ENCODE measurements at places on chromosomes 16 and 17.

- DNase-seq = no peak
These were observed 67.9 kb downstream of the N4BP1 start for GRCh38 chr16:48542020-48542473.

DNA sequence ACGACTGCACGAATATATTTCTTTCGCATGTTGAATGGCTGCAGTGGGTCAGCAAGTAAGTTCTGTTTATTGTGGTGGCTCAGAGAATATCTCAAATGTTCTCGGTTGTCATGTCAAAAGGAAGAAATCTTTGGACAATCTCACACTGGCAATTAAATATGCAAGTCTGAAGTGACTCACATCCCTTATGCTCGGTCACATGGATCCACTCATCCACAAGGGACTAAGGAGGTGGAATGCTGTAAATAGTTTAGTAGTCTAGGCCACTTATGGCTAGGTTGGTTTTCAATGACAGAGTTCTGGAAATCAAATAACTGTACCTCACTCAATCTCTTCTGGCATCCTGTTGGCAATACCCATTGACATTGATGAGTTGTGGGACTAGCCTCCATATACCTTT is 33.0 kb upstream of the PMP22 start:
- DNase-seq = no peak

GRCh38 chr17:17088086-17088485 is 45.8 kb downstream of the MPRIP start:
- DNase-seq = no peak

- no peak for DNase-seq
These were observed 10.1 kb downstream of the C16orf90 start for GRCh38 chr16:3485097-3485745.

- DNase-seq = no peak
These were observed 67.8 kb downstream of the ANKRD11 start for GRCh38 chr16:89422527-89422904.

- no peak for DNase-seq
These were observed 1.0 kb downstream of the CX3CL1 start for GRCh38 chr16:57373117-57373947.

DNA sequence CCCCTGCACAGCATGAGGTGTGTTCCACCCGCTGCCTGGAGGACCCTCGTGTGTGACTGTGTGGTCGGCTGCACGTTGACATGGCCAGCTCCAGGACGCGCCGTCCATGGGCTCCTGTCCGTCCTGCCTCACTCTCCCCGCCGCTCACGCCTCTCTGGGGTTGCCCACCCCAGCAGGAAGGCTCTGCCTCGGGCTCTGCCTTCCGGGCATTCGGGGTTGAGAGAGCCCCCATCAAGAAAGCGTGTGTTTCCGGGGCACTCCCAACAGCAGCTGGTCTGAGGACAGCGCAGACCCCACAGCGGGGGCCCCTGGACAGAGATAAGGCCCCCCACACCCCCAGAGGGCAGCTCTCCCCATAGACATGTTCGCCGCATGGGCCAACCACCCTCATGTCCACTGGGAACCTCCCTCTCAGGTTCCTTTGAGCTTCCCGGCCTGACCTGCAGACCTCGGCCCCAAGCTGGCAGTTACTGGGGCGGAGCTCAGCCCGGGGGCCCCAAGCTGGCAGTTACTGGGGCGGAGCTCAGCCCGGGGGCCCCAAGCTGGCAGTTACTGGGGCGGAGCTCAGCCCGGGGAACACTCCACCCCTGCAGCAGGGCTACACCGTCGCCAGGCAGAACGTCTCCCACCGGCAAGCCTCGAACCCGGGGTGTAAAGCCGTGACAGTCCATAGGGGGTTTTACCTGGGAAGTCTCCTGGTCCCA is 8.4 kb upstream of the PIEZO1 start:
- DNase-seq = no peak

GRCh38 chr17:80761110-80761871 is 216.7 kb downstream of the RPTOR start:
- no peak for DNase-seq

DNA sequence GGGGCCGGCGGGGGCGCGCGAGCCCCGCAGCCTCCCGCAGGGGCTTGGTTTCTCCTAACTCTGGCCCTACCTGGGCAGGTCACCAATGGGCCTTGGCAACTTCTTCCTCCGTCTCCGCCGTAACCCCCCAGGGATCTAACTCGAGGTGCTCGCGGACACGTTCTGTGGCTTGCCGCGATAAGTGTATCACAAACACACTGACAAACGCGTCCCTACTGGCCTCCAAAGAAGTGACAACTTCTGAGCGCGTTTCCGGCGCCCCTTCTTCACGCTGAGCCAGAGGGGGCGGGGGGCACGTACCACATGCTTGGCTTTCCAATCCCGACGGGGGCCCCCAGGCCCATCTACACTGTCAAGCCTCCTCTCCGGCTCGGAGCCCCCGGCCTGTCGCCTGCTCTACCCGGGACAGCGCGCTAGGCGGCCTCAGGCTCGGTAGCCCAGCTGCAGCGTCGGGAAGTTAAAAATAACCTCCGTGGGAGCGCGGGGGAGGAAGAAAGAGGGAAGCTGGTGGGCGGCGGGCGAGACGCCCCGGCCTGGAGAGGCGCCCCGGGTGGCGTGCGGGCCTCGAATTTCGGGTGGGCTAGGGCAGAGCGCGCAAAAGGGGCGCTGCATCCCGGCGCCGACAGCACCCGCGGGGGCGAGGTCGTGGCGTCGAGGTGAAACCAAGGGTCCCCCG is 725 bp upstream of the SPHK1 start:
- DNase-seq = peak; percentile 85

DNA sequence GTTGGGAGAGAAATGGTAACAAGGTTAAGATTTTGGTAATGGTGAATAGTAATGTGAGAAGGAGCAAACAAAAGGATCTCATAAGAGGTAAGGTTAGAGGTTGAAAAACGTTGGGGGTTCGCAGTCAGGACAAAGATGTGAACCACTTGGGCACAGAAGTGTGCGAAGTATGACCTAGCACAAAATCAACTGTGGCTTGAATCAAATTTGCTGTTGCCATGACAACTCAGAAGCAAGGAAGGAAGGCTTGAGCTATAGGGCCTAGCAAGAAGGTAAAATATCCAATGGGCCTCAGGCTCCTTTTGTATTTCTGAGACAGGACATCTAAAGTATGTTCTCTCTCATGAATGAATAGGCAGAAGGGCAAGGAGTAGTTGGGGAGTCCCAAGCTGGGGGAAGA is 24.5 kb upstream of the TEKT1 start:
- no peak for DNase-seq

GRCh38 chr17:76107509-76107908 is 3.9 kb upstream of the EXOC7 start:
- DNase-seq = no peak

DNA sequence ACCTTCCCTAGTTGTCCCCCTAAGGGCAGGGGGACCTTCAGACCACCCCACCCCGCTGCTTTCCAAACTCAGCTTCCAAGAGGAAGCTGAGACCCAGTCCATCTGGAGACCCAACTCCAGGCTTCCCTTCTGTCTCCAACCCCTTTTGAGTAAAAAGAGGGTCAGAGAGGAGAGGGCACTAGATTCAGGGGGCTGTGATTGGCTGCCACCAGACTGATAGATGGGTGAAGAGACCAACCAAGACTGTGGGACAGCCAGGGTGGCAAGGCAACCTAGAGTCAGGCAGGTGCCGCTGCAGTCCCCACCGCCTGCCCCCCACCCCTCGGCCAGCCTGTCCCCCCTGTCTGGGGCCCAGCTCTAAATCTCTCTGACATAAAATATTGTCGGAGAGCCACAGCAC is 92.5 kb downstream of the SDK2 start:
- DNase-seq = no peak

GRCh38 chr17:74233937-74234336 is 20.6 kb downstream of the TTYH2 start:
- no peak for DNase-seq

- no peak for DNase-seq
These were observed 43.9 kb upstream of the TNRC6C start for GRCh38 chr17:77914385-77915254.

DNA sequence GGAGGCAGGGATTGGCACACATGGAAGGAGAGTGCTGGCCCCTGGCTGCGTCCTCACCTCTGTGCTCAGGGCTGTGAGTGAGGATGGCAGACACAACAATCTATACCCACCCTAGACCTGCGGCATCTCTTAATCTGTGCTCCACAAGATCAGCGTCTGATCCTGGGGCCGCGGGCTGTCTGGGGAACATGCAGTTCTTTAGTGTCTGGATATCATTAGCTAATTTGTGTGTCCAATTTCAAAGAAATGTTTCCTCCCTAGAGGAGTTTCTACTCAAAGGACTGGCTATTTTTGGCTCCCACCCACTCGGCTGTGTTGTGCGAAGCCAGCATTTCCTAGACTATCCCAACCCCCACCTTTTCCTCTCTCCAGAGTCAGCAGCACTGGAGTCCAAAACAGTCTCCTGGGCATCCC is 93.8 kb downstream of the GRIN2A start:
- DNase-seq = no peak

DNA sequence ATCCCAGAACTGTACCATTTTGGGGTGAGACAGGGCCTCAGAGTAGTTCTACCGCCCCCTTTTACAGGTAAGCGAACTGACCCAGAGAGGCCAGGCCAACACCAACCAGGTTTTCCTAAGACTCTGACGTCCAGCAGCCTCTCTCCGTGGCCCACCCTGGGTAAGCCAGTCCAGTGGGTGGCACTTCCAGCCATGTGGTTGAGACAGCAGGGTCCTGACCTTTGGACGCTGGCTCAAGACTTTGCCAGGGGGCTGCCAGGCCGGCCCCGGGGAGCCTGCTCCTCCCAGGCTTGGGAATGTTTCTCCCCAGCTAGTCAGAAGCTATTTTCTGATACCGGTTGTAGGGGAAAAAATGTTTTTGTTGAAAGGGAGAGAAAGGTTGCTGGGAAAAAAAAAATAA is 16.9 kb downstream of the GPRC5C start:
- no peak for DNase-seq

GRCh38 chr16:3645504-3646347 is 8.8 kb upstream of the DNASE1 start:
- DNase-seq = no peak

DNA sequence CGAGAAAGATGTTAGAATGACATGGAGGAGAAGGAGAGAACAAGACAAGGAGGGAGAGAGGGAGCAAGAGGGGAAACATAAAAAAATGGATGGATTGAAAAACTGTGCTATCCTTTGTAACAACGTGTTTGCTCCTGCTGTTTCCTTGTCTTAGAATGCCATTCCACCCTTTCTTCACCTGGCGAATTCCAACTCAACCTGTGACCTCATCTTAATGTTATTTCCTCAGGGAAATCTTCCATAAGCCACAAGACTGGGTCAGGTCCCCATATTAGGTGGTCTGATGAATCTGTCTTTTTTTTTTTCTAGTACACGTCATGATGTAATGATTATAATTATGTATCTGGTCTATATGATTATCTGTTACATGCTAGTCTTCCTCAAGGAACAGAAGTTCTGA is 195.0 kb upstream of the MAF start:
- DNase-seq = no peak

DNA sequence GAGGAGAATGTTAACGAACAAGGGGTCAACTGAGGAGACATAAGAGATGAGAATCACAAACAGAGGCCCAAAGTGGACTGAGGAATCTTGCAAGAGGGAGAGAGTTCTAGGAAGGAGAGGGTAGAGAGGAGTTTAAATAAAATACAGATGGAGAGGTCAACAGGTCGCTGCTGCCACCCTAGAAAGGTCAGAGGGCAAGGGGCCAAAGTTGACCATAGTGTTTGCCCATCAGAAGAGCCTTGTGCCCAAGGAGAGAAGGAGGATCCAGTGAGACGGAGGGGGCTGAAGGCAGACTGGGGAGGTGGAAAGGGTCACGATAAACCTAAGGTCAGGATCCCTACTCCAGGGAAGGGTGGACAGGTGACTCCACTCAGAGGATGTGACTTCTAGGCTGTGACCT is 6.9 kb upstream of the ITGA3 start:
- no peak for DNase-seq

DNA sequence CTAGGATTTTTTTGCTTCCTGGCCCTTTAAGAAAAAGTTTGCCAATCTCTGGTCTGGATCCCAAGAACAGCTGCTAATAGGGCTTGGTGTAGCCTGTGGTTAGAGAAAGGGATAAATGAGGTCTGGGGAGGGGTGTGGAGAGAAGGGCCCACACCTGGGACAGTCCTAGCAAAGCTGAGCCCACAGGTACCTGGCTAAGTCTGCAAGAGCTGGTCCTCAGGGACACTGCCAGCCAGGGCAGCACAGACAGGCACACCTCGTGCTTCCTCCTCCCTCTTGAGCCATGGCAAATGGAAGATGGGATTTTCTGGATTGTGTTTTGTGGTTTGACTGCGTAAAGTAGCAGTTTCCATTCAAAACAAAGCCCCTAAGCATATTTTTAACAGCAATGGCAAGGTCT is 217.5 kb downstream of the SOX9 start:
- no peak for DNase-seq

- no peak for DNase-seq
These were observed 10.9 kb downstream of the DYNC1LI2 start for GRCh38 chr16:66740533-66740932.

GRCh38 chr17:40091691-40092397 is 8.5 kb downstream of the NR1D1 start:
- no peak for DNase-seq

DNA sequence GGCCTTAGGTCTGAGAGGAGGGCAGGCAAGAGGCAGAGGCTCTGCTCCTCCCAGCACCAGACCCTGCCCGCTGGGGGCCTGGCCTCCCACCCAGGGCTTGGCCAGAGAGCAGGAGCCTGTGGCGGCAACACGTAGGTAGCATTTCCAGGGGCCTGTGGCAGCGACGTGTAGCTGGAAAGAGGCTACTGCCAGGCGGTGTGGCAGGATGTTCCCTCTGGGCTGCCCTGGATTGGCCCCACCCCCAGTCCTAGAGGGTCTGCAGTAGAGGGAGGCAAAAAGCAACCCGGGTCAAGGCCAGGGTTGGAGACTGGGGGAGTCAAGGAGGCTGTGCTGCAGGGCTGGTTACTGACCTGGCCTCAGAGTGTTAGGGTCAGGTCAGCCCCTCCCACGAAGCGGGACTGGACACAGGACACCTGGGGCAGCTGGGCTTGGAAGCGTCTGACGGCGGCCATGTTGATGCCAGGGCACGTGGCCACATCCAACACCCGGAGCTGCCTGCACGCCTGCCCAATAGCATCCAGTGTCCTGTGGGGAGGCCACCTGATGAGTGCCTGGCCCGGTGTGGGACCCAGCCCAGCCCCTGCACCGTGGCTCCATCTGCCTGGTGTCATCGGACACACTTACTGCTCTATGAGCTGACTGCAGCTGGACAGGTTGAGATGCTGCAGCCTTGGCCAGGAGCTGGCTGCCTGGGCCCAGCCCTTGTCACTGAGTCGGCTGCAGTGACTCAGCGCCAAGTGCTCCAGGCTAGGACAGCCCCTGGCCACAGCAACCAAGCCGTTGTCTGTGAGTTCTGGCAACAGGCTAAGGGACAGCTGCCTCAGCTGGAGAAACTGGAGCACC is 8.5 kb downstream of the ELMO3 start:
- DNase-seq = no peak
